ENCODE measurements at places on chromosomes 2 and 18.

DNA sequence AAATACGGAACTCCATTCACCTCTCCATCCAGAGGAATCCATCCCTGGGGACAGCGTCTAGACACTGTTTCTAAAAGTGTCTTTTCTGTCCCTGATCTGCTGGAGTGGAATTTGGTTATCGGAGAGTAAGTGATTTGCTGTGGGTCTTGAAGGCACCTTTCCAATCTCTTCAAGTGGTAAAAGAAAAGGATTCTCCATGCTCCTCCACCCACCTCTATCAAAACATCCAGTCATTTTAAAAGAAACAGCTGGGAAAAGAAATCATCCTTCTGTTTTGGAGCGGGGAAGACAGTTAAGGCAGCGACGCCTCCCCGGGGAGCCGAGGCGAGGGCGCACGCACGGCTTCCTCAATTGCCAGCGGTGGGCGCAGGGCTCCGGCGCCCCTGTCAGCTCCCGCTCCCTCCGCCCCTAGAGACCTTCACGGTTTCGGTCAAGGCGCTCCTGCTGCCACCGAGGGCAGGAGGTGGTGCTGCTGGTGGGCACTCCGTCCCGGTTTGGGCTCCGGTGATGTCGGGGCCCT, 547 bp downstream of the SLC35F5 start:
- peak overlapping the region; percentile 74 for H3K4me3 ChIP-seq
- peak overlapping the region; percentile 62 for H3K27ac ChIP-seq
- peaks cover 14% of the 10 kb centered on the region for H3K4me1 ChIP-seq
- H3K27me3 ChIP-seq: no peaks in the 10 kb centered on the region

GRCh38 chr2:130830538-130830937, 6.2 kb upstream of the ARHGEF4 start:
- H3K27ac ChIP-seq: no peak overlapping the region
- DNase-seq: no peak
- no peaks in the 10 kb centered on the region for H3K36me3 ChIP-seq
- H3K4me3 ChIP-seq: no peak overlapping the region
- peaks cover 3% of the 10 kb centered on the region for H3K27me3 ChIP-seq

DNA sequence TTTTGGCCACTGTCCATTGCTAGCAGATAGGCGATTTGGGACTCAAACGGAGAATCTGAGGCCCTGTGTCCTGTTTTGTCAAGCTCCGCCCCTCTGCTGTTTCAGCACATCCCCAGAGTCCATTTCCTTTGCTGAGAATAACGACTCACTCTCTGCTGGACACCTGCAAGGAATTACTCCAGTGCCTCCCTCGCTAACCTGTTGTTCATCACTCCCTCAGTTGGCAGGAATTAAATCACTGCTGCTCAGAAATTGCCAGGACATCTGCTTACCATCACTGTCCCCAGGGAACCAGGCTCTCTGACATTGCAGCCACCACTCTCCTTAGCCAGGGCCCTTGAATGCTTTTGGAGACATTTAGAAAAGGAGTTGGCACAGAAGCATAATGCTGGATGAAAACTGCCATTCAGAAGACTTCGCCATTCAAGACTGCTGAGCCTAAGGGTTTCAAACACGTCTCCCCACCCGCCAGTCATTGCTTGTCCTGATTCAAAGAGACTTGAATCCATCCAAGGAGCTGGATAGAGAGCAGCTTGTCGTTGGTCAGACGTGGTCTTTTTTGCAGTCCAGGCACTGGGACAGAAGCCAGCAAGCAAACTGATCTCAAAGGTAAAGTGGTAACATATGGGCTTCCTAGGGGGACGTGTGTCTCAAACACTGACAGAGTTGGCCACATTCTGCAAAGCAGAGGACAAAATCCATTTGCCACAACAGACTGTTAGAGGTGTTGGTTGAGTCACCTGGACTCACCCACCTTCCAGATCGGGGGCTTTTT, 155.3 kb downstream of the UXS1 start:
- peaks cover 5% of the 10 kb centered on the region for H3K4me1 ChIP-seq
- H3K27ac ChIP-seq: no peak overlapping the region
- no peaks in the 10 kb centered on the region for H3K27me3 ChIP-seq
- DNase-seq: no peak
- no peaks in the 10 kb centered on the region for H3K36me3 ChIP-seq

GRCh38 chr2:78992451-78992806, 33.1 kb upstream of the REG3G start:
- H3K27me3 ChIP-seq: peaks cover 18% of the 10 kb centered on the region
- no peak overlapping the region for H3K4me3 ChIP-seq
- H3K4me1 ChIP-seq: no peaks in the 10 kb centered on the region
- H3K36me3 ChIP-seq: no peaks in the 10 kb centered on the region
- no peak overlapping the region for H3K27ac ChIP-seq

DNA sequence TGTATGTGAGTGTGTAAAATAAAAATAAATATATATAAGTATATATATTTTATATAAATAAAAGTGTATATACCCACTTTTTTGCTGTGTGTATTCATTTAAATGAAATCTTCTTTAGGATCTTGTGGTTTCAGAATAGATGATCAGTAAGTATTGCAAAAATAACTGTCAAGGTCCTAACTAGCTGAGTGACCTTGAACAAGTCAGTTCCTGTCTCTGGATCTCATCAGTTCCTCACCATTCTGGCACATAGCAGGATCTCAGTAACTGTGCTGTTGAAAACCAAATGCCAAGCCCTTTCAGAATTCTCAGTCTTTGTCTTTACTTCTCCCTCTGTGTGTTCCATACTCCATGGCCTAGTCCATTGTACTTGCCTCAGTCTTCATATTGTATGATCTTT, 115.3 kb upstream of the CXCR4 start:
- no peak for DNase-seq
- no peak overlapping the region for H3K27ac ChIP-seq
- peaks cover 2% of the 10 kb centered on the region for H3K27me3 ChIP-seq

GRCh38 chr2:39524756-39525635, 87.9 kb upstream of the MAP4K3 start:
- DNase-seq: no peak
- H3K27ac ChIP-seq: no peak overlapping the region
- no peak overlapping the region for H3K4me3 ChIP-seq
- no peaks in the 10 kb centered on the region for H3K4me1 ChIP-seq

DNA sequence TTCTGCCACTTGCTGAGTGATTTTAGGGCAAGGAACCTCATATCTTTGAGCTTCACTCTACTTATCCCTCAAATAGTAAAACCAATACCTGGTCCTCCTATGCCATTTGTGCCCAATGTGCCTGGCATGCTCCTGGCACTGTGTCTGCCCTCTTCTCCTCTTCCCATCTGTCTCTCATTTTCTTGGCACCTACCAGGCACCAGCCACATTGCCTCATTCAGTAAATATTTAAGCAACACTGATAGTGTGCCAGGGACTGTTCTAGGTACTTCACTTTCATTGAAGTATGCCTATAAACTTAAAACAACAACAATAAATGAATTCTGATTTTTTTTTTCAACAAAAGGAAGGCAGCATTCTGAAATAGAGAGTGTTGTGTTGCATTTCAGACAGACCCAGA, 15.1 kb upstream of the BOD1L2 start:
- H3K4me1 ChIP-seq: no peaks in the 10 kb centered on the region
- H3K36me3 ChIP-seq: no peaks in the 10 kb centered on the region
- DNase-seq: no peak
- H3K27me3 ChIP-seq: peaks cover under 1% of the 10 kb centered on the region

- no peak overlapping the region for H3K27ac ChIP-seq
- no peaks in the 10 kb centered on the region for H3K36me3 ChIP-seq
- H3K4me3 ChIP-seq: no peak overlapping the region
These were observed 1.5 kb downstream of the CD207 start for GRCh38 chr2:70834106-70834505.

DNA sequence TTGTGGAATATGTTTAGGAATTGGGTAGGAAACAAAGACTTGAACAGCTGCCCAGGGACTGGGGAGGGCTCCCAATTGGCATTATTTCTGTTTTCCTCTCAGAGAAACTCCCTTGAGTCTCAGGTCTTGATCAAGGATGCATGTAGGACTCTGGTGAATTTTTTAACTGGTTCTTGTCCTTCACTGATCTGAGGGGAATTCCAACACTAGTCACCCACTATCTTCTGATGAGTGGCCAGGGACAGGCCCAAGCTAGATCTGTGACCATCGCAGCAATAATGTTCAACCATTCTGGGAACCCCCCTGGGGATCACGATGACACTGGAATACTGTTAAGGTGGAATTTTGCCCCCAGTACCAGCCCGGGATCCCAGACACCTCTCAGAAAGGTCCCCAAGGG, 132.0 kb downstream of the SH3BP4 start:
- H3K4me1 ChIP-seq: no peaks in the 10 kb centered on the region
- no peak overlapping the region for H3K27ac ChIP-seq
- H3K4me3 ChIP-seq: no peak overlapping the region
- no peaks in the 10 kb centered on the region for H3K36me3 ChIP-seq
- no peak for DNase-seq
- no peaks in the 10 kb centered on the region for H3K27me3 ChIP-seq

DNA sequence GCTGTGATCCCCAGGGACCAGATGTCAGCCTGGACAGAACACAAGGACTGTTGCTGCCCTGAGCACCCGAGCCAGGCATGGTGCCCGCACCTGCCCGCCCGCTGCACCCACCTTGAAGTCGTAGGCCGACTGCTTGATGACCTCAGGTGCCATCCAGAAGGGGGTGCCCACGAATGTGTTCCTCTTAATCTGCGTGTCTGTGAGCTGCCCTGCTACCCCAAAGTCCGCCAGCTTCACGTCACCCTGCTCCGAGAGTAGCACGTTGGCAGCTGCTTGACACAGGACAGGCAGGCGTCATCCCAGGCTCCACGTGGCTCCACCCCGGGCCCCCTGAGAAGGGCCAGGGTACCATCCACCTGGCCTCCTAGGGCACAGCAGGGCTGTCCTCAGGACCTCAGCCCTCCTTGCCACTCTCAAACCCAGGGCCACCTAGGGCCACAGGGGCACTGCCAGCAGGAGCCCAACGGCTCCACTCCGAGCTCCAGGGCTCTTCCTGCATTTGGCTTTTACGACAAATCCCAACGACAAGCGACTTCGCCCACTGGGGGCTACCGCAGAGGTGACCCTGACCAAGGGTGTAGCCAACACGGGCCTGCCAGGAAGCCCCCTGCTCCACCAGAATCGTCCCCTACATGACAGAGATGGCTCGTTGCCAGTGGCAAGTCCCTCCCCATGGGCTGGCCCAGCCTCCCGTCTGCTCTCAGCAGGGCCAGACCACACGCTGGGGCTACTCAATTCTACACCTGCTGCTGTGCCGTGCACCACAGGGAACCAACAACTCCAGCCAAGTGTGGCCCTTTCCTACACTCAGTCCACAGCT, 9.0 kb downstream of the STK25 start:
- peaks cover 2% of the 10 kb centered on the region for H3K27me3 ChIP-seq
- DNase-seq: no peak
- H3K4me3 ChIP-seq: no peak overlapping the region
- peaks cover 44% of the 10 kb centered on the region for H3K36me3 ChIP-seq
- H3K4me1 ChIP-seq: no peaks in the 10 kb centered on the region
- peak overlapping the region; percentile 82 for H3K27ac ChIP-seq

DNA sequence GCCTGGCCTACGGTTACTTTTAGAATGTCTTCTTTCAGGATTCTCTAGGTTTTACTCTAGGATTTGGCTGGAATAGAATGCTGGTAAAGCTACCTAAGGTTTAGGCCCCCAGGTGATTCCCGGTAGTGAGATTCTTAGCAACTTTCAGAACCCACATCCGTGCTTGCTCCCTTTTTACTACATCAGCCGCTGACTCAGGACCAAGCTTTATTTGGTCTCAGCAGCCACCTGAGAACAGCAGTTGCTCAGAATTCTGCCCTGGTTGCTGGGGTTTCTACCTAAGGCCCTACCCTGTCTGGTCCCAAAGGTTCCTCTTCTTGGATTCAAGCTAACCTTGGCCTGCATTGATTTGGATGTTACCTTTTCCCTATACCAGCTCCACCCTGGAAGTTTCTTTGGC, 36.1 kb upstream of the NDUFV2 start:
- no peaks in the 10 kb centered on the region for H3K27me3 ChIP-seq
- H3K36me3 ChIP-seq: no peaks in the 10 kb centered on the region
- H3K27ac ChIP-seq: no peak overlapping the region
- no peak for DNase-seq
- H3K4me3 ChIP-seq: no peak overlapping the region

DNA sequence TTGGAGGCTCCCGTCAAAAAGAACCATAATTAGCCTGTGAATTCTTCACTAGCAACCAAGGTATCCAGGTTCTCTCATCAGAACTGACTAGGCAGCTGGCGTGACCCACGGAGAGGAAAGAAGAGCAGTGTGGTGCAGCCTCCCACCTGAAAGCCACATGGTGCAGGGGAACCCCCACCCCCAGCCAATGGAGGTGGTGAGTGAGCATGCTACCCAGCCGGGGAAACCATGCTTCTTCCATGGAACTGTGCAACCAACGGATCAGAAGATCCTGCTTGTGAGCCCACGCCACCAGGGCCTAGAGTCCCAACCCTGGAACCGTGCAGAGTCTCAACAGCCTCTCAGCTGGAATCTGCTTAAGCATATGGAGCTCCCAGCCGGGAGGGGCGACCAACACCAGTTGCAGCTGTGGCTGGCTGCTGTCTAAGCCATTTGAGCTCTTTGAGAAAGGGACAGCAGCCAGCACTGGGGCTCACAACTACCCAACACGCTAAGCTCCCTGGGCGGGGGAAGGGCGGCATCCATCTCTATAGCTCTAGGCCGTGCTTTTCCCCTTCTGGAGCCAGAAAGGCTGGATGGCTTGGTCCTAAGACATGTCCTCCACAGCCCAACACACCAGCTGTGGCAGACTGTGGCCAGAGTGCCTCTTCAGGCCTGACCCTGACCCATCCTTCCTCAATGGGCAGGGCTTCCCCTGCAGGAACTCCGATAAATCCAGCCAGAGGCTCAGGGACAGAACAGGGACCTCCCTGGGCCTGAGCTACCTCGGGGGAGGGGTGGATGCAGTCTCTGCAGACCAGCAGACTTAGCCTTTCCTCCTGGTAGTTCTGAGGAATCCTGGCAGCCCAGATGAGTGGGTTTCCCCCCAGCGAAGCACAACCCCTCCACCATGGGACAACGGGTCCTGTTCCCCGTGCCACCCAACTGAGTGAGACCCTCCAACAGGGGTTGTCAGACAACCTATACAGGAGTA, 151.4 kb upstream of the NXPH2 start:
- H3K36me3 ChIP-seq: no peaks in the 10 kb centered on the region
- H3K27ac ChIP-seq: no peak overlapping the region
- no peaks in the 10 kb centered on the region for H3K27me3 ChIP-seq
- H3K4me1 ChIP-seq: no peaks in the 10 kb centered on the region
- H3K4me3 ChIP-seq: no peak overlapping the region
- DNase-seq: no peak

DNA sequence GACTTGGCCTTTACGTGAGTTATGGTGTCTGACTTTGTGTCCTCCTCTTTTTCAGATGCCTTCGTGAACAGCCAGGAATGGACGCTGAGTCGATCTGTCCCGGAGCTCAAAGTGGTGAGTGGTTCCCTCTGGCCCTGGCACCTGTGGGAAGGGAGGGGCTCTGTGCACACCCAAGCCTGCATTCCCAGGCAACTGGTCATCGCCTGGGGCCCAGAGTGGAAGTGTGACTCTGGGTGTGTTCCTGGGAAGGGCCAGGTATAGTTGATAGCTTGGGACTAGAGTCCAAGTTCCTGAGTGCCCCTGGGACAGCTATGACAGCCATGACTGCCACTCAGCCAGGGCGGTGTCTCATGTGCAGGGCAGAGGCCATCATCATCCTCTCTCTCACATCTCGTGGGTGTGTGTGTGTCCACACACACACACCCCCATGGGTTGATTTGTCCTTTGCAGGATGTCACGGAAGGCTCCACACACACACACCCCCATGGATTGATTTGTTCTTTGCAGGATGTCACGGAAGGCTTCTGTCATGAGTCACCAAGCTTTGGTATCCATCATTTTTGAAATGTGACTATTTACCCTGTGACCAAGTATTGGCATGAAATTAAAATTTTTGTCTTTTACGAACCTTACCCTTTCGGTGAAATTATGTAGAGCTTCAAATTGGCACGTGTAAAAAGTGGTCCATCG, 215.4 kb downstream of the AGAP1 start:
- DNase-seq: no peak
- no peak overlapping the region for H3K4me3 ChIP-seq
- H3K27ac ChIP-seq: no peak overlapping the region
- no peaks in the 10 kb centered on the region for H3K4me1 ChIP-seq
- no peaks in the 10 kb centered on the region for H3K27me3 ChIP-seq
- no peaks in the 10 kb centered on the region for H3K36me3 ChIP-seq
